ENCODE measurements at places on chromosomes 1 and 21.

DNA sequence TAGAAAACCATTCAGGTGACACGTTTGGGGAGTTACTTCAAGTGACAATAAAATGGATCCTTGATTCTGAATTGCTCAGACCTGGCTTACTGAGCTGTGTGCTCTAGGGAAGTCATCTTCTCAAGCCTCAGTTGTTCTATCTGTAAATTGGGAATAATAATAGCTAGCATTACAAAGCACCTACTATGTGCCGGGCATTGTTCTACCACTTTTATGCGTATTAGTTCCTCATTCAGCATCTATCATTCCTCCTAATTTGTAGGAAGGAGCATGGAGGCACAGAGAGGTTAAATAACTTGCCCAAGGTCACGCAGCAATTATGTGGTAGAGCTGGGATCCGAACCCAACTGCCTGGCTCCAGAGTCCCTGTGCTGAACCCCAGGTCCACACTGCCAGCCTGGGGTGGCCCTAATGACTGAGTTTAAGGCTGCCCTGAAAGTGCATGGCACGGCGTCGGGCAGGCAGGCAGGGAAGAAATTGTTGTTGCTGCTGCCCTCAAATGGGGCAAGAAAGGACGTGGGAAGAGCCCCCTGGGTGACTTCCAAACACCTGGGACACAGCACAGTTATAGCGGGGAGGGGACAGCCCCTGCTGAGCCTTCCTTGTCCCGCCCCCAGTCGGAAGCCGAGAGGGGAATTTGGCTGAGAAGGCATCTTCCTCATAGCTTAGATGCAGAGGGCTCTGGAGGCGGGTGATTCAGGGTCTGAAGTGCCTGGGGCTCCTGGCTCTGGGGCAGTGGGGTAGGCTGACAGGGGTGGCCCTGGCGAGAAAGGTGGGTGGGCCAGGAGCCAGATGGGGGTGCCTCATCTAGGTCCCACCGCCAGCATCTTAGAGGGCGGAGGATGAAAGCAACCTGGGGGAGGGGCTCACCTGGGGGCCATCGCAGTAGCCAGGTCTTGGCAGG is 86.5 kb upstream of the IFFO2 start:
- DNase-seq, result no peak

GRCh38 chr1:167544447-167545093 is 9.0 kb downstream of the CREG1 start:
- no peak for DNase-seq

GRCh38 chr21:42956824-42957630 is 17.3 kb upstream of the PKNOX1 start:
- DNase-seq, result no peak

DNA sequence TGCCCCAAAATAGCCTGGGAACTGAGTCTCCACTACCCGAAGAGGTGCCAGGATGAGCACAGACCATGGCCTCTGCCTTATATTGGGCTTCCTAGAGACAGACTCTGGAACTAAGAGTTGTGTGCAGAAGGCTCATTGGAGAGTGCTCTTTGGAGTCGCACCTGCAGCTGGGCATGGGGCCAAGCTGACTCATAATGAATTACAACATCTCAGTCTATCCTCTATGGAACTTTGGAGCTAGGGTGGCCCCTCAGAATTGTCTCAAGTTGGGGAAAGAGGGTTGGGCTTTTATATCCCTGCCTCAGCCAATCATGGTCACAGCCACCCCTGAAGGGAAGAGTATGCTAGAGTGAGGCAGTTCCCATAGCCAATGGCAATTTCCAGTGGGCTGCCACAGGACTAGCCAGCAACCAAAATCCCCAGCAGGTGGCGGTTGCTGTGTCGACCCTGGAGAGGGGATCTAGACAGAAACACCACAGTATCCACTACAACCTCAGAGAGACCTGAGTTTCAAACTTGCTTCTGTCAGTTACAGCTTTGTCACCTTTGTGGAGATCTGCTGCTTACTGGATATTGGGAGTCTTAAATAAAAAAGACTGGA is 93.8 kb downstream of the DMRTA2 start:
- no peak for DNase-seq

Measured in activated naive CD8-positive, alpha-beta T cell treated with anti-CD3 and anti-CD28 coated beads, Interleukin-2, amount 50 U/mL, for 16 hours (primary cell).